ENCODE measurements at places on chromosomes 11 and 22.

DNA sequence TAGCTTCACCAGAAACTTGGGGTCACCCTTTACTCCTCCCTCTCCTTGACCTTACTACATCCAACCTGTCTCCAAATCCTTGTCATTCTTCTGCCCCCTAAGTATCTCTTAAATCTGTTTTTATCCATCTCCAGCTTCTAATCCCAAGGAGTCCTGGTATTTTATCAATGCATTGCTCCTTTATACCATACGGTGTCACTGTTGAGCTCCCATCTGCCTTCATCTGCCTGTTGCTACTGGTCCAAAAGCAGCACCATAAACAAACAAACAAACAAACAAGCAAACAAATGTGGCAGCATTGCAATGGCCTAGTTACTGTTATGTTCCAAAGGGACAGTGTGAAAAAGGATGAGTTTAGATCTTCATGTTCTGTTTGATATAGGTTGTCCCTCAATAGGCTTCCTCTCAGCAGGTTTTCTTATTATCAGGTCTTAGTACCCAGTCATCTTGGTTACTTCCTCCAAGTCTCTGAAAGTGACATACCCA, 34.2 kb downstream of the DNHD1 start:
- no peak for DNase-seq

DNA sequence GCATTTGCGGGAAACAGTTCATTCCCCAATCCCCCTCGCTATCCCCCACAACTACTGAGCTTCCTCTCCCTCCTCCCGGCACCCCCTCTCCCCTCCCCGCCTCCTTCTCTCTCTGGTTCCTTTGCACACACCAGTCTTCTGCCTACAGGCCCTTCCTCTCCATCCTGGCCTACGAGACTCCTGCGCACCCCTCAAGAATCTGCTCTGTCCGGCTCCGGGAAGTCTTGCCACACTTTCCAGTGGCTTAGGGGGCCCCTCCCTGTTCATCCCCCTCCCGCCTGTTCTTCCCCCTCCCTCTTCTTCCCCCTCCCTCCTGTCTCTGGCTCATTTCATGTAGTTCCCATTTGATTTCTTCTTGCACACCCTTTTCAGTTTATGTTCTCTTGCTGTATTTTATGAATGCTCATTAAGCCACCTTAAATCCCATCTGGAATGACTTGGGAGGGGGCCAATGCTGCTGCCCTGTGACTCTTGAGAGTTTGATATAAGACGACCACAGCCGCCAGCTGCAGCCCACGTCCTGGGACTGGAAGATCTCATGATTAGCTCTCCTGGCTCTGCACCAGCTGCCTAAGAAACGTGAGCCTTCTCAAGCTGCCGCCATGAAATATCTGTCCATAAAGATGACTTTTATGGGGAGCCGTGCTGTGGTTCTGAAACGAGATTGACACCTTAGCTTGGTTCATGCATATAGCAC, 50.9 kb downstream of the RPS6KA4 start:
- DNase-seq, result peak; percentile 39

DNA sequence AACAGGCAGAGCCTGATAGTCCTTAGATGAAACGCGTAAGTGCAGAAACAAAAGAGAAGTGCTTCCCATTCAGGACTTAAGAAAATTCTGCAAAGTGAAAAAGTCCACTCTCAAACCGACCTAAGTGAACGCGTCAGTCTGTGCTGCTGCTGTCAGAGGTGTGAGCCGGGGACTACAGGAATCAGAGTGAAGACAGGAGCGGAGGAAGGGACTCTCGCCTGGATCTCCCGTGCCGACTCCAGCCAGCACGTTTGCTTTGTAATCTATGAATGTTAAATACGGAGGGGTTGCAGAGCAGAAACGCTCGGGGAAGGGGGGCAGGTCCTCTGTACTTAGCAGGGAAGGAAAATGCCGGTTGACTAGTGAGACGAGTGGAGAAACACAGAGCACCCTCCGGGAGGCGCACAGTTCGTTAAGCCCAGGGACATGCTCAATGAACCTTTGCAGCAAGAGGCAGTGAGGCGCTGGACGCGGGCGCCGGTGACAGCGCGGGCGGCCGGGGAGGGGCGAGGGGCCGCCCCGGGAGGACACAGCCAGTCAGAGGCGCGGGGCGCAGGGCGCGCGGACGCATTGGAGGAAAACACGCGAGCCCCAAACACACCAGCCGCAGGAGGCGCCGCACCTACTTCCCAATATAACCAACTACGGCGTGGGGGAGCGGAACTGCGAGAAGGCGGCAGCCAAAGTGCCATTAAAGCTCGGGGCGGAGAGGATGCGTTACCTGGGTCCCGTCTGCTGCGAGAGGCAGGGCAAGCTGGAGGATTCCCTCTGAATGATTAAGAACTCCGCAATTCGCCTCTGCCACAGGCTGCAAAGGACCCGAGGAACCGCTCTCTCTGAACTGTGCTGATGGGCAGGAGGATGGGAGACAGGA, at the start of gene CNTN5:
CNTN5 (plus strand) TSS at position 598 of the 874 bp plus-strand sequence.
- DNase-seq, result peak; percentile 75

- DNase-seq, result no peak
Observed at GRCh38 chr11:44770401-44770800, 43.6 kb downstream of the TSPAN18 start.

- no peak for DNase-seq
Observed at GRCh38 chr11:933142-933851, 7.6 kb downstream of the AP2A2 start.

DNA sequence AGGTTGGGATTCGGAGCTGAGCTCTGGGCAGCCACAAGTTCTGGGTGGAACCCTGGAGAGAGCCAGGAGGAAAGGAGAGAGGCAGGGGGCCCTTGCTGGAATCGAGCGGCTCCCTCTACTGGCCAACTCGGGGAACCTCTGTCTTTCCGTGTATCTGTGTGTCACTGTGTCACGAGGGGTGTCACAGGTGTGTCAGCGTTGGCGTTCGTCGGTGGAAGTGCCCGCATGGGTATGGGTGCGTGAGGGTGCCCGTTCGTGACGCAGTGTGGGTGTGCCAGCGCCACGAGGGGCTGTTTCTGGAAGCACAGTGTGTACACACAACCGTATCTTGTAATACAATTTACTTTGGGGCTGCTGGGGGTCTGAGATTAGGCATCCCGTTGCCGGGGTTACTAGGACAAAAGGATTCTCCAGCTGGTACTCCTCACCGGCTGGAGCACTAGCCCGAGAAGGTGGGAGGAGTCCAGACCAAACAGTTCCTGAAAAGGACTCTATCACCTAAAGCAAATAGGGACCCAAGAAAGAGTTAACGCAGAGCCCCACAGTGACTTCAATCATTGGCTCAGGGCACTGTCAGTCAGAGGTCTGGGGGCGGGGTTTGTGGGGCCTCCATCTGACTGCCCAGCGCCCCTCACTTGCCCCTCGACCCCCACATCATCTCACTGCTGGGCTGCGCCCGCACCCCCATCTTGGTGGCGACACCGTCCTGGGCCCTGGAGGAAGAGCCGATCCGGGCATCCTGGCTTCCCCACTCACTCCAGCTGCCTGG, 2.6 kb upstream of the BCL9L start:
- DNase-seq, result peak; percentile 93

- no peak for DNase-seq
Observed at GRCh38 chr11:24842308-24842707, 345.5 kb downstream of the LUZP2 start.
